Activated CD4-positive, alpha-beta memory T cell treated with anti-CD3 and anti-CD28 coated beads for 36 hours (primary cell): ENCODE measurements at places on chromosomes 7 and 10. TPM values are rescaled to one million over a fixed set of nuclear protein-coding genes. Genes with fewer than 3 reads are reported as not detected.

Gene ABCB1
- 5.4 TPM for total RNA-seq

Gene GATA3
- total RNA-seq: 46.3 TPM

Gene DNAJC2
- 51.1 TPM for total RNA-seq

Gene CABCOCO1
- total RNA-seq: not detected

Gene NOS3
- 13.2 TPM for total RNA-seq

Gene TMEM184A
- total RNA-seq: not detected

Gene PARD3
- total RNA-seq: 0.93 TPM

Gene EIF5AL1
- total RNA-seq: 2.4 TPM

Gene CYP2C19
- total RNA-seq: 0.52 TPM

Gene ABLIM1
- total RNA-seq: 128 TPM

Gene DRGX
- not detected for total RNA-seq

Gene ANKRD22
- total RNA-seq: 0.12 TPM

Gene ZNF488
- 0.27 TPM for total RNA-seq

Gene SPDYE5
- not detected for total RNA-seq

Gene PWWP2B
- 3.0 TPM for total RNA-seq

Gene SEPHS1
- 57.2 TPM for total RNA-seq

Gene CALHM3
- not detected for total RNA-seq

Gene COL1A2
- total RNA-seq: not detected

Gene ASZ1
- total RNA-seq: not detected

Gene FANK1
- total RNA-seq: 0.50 TPM

Gene ZNF503
- 0.38 TPM for total RNA-seq

Gene SLC18A3
- not detected for total RNA-seq

Gene MCMBP
- 90.8 TPM for total RNA-seq

Gene GPR15LG
- total RNA-seq: not detected
